ENCODE measurements at places on chromosomes 7 and 10. TPM values are rescaled to one million over a fixed set of nuclear protein-coding genes. Genes with fewer than 3 reads are reported as not detected.

- no peak for DNase-seq
Measured at GRCh38 chr10:110859206-110859972, 12.3 kb upstream of the PDCD4 start.

- no peak for DNase-seq
Measured at GRCh38 chr7:99597762-99598501, at the start of gene TMEM225B. Gene TMEM225B, plus strand, starts transcription at chr7:99598267. Its CDS starts 6,122 bp downstream, at chr7:99604389.

DNA sequence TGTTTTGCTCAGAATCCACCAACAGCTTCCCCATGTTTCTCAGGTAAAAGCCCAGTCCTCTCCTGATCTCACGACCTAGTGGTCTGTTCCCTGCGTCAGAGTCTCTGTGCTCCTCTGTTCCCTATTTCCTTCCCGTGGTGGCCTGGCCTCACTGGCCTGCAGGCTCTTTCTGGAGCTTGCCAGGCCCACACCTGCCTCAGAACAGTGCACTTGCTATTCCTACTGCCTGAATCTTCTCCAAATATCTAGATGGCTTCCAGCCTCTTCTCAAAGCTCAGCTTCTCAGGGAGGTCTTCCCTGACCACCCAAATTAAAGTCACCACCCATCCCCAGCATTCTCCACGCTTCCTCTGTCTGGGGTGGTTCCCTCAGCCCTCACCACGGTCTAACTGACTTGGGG, 165.3 kb downstream of the USP6NL start:
- DNase-seq: no peak

DNA sequence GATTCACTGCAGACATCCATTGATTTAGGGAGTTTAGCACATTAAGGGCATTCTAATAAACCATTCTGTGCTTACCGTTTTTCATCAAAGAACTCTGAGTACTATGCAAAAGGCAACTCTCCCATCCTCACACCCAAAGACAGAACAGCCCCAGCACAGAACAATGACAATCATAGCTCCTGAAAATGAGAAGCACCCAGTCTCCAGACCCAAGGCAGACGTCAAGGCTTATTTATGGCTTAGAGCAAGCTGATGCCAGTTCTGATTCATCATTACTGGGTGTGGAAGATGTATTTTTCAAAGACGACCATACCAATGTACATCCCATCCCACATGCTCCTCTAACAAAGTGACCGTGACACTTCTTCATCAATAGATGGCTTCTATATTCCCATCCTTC, 67.6 kb downstream of the OSBPL3 start:
- DNase-seq: no peak

DNA sequence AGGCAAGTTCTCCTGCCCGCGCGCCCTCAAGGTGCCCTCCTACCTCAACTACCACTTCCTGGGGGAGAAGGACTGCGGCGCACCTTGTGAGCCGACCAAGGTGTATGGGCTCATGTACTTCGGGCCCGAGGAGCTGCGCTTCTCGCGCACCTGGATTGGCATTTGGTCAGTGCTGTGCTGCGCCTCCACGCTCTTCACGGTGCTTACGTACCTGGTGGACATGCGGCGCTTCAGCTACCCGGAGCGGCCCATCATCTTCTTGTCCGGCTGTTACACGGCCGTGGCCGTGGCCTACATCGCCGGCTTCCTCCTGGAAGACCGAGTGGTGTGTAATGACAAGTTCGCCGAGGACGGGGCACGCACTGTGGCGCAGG, 1.4 kb downstream of the FZD1 start:
- peak; percentile 85 for DNase-seq

- DNase-seq: no peak
Measured at GRCh38 chr7:142608630-142609428, 140.4 kb upstream of the PRSS1 start.

The TMEM236 gene
- total RNA-seq: 1.0 TPM

The TMEM184A gene
- total RNA-seq: not detected

The VGF gene
- total RNA-seq: not detected

The RNLS gene
- 11.2 TPM for total RNA-seq

The SLC29A3 gene
- total RNA-seq: 6.2 TPM

The KLF6 gene
- total RNA-seq: 183 TPM
